ENCODE measurements at places on chromosomes 5 and 9.
A peak's percentile ranks its signal among the peaks of the same experiment; 100 is the strongest.

DNA sequence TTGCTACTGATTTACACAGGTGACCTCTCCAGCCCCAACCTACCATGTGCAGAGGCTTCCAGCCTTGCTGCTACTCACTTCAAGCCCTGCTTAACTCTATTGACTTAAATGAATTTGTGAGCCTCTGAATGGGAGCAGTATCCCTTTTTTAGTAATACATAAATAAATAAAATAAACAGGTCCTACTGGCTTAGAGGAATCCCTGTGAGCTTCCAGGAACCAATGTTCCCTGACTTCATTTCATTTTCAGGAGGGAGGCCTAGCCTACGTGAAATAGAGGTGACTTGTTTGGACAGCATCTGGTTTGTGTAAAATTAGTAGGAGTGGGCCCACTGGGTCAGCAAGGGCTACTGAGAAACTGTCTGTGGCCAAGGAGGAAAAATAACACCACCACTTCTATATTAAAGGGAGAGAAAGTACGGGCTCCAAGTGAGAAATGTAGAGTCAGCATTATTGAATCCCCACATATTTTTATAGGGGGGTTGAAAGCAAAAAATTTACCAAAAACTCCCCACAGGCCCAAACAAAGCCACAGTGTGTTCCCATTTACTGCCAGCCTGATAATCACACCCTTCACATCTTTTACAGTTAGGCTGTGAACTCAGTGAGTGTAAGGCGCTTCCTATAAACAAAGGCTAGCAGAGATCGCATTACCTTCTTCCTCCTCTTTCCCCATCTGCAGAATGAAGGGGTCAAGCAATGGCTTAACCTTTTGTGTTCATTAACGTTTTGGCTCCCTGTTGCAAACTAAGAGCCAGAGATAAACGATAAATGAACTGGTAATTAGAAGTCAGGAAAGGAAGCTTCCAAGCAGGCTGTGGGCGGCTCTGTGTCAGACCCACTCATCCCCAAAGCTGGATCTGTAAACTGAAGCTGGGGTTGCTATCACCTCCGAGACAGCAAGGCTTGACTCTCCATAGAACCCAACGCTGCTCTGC, 138.8 kb upstream of the LIFR start:
- no peak for DNase-seq

GRCh38 chr9:73023025-73023541, 70.2 kb upstream of the ALDH1A1 start:
- DNase-seq: peak; percentile 19

DNA sequence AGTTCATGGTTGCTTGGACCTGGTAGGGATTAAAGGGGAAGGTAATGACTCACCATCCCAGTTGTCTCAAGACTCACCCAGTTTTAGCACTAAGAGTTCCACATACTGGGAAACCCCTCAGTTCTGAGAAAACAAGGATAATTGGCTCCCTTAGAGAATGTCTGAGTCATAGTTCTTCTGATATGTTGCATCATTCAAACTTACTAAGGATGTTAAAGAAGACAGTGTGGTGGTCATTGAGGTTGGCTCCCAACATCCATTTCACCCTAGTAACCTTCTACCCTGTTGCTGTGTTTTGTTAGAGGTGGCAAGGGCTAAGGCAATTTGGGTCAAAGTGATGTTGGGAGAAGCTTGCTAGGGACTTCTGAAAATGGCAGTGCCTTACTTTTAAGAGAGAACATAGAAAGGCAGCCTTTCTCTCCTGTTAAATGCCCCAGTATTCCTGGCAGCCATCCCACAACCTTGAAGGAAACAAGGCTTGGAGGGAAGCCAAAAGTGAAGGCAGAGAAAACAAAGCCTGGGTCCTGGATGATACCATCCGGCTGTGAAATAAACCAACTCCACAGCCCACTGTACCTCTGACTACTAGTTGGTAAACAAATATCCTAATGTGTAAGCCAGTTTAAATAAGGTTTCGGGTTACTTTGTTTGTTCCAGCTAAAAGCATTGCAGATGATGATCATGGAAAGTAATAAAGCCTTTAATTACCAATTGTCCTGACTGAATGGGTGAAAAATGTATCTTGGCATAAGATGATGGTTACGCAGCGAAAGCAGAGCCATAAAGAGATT, 80.4 kb upstream of the ADAMTSL1 start:
- no peak for DNase-seq

DNA sequence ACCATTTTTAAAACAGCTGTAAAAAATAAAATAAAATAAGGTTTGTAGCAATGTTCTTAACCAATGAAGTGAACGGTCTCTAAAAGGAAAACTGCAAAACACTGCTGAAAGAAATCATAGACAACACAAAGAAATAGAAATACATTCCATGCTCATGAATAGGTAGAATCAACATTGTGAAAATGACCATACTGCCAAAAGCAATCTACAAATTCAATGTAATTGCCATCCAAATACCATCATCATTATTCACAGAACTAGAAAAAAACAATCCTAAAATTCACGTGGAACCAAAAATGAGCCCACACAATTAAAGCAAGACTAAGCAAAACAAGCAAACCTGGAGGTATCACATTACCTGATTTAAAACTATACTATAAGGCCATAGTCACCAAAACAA, 67.6 kb upstream of the RGMB start:
- no peak for DNase-seq

- no peak for DNase-seq
Measured at GRCh38 chr9:92654481-92655301, 15.2 kb downstream of the IPPK start.

DNA sequence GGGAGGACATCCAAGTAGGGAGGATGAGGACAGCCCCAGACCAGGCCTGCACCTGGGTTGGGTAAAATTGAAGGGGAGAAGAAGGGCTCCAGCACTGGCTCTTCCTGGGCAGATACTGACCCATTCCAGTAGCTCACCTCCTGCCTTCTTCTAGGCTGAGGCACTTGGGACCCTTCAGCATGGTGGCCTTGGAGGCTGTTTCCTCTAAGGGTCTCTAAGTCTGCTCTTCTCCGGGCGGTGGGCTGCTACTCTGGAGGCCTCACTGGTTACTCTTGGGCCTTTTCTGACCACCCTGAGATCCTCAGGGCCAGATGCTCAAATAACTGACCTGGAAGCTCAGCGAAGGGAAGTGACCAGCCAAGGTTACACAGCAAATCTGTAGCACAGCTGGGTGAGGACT, 2.8 kb upstream of the TIFAB start:
- no peak for DNase-seq

GRCh38 chr5:135823881-135824280, 10.6 kb upstream of the SLC25A48 start:
- no peak for DNase-seq

GRCh38 chr9:21624675-21625644, 142.8 kb upstream of the IFNE start:
- no peak for DNase-seq

DNA sequence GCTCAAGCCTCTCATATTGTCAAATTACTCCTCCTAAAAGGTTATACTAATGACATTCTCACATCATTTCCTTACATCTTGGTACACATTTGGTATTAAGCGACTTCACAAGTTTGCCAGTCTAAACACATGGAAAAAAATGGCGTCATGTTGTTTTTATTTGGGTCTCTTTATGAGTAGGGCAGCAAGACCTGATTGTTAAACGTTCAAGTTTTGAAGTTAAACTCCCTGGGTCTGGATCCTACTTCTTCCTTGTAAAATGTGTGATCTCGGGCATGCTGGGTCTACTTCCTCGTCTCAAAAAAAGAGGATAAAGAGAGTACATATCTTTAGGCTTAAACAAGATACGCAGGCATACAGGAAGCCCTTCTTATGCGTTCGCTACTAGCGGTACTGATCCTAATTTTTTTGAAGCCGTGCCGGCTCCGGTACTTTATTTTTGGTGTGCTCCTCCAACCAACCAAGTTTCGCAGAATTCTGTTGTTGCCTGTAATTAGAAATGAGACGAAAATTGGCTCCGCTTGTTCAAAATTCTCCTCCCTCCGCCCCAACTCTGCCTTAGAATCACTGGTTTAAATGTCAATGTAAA, 596 bp upstream of the CDC37L1 start:
- no peak for DNase-seq

DNA sequence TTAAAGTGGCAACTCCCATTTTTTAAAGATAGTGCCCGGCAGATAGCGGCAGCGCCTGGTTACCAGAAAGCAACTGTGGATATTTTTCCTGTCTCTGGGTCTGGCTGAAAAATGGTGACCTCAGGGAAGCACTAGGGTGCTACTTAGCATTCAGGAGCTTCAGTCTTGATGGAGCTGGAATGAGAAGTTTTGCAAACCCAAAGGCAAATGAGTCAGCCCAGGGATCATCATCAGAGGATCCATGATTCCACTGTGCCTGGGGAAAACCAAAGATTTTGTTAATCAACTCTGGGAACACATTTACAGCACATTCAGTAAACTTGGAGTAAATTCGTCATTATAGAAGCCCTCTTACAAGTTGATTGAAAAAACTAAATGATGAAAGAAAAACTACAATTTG, 26.7 kb downstream of the F2R start:
- no peak for DNase-seq

- DNase-seq: no peak
Measured at GRCh38 chr9:113898596-113898995, 22.5 kb downstream of the ZNF618 start.

DNA sequence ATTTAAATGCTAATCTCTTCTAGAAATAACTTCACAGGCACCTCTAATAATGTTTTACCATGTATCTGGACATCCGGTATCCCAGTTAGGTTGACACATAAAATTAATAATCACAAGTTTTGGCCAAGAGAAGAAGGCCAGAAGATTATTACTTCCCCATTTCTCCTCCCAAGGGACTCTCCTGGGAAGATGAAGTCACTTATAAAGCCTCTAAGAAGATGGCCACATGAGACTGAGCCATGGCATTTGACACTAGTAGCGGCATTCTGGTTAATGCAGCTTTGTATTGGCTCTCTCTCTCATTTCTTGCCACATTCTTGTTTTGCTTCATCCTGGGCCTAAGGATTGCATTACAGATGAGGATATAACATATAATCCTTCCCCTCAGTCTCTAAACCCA, 34.5 kb upstream of the RASA1 start:
- no peak for DNase-seq

- DNase-seq: no peak
Measured at GRCh38 chr9:93345643-93346230, 105.7 kb upstream of the FAM120A start.

- DNase-seq: no peak
Measured at GRCh38 chr5:151005950-151006576, 14.3 kb upstream of the GPX3 start.

- DNase-seq: no peak
Measured at GRCh38 chr5:57171816-57172465, 1.9 kb upstream of the GPBP1 start.
